Fibroblast of lung (primary cell): ENCODE measurements at places on chromosomes 4 and X.

- no peak for DNase-seq
Observed at GRCh38 chr4:4685810-4686795, 144.3 kb upstream of the STX18 start.

DNA sequence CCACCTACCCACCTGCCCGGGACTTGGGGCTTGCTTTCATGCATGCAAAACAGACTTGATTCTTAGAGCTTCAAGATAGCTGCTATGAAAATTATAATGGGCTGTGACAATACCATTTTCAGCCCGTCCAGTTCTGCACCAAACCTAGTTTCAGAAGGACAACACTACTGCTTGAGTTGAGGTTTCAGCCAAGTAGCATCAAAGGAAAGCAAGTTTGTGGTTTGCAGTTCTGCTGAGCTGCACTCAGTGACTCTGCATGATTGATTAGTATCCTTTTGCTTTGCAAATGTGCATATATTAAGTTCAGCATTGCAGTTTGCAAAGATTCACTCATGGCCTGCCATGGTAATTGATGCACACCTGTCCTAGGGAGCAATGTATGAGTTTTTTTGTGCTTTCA, 442.7 kb downstream of the RPA4 start:
- peak; percentile 63 for DNase-seq

- no peak for DNase-seq
Observed at GRCh38 chr4:137635108-137635507, 102.8 kb upstream of the PCDH18 start.

- DNase-seq = peak; percentile 30
Observed at GRCh38 chr4:39976945-39977488, 694 bp downstream of the PDS5A start.

GRCh38 chrX:38183596-38183995, 37.1 kb downstream of the SRPX start:
- DNase-seq = peak; percentile 58

- DNase-seq = no peak
Observed at GRCh38 chr4:98406819-98407218, 145.6 kb downstream of the RAP1GDS1 start.

GRCh38 chrX:45428831-45429230, 228.2 kb upstream of the DIPK2B start:
- DNase-seq = no peak

DNA sequence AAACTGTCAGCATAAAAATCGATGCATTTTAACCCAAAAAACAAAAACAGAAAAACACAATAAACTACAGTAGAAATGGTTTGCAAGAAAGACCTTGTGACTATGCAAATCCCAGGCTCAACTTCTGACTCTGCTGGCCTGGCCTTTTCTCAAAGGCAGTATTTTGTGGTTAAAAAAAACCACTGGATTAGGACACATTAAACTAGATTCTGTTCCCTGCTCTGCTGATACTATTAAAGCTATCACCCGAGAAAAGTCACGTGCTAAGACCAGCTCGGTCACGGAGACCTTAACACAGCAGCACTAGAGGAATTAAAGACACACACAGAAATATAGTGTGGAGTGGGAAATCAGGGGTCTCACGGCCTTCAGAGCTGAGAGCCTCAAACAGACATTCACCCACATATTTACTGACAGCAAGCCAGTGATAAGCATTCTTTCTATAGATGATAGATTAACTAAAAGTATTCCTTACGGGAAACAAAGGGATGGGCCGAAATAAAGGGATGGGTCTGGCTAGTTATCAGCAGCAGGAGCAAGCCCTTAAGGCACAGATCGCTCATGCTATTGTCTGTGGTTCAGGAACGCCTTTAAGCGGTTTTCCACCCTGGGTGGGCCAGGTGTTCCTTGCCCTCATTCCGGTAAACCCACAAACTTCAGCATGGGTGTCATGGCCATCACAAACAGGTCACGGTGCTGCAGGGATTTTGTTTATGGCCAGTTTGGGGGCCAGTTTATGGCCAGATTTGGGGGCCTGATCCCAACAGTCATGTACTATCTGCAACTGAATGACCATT, 16.1 kb downstream of the CBR4 start:
- DNase-seq = no peak

DNA sequence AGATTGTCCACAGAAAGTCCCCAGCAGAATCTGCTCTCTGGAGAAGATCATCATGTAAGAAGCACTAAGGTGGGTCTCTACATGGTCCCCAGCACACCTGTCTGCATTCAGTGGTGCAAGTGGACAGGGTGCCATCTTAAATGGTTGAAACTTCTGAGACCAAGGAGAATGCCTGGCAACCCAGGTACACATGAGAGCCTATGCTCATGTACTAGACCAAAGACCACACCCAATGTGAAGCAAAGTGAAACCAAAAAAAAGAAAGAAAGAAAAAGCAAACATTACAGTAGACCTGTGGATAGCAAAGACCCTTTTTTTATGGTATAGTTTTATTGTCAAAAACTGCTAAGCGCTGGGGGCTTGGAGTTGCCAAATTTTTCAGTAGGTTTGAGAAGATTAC, 15.0 kb downstream of the CD40LG start:
- no peak for DNase-seq

DNA sequence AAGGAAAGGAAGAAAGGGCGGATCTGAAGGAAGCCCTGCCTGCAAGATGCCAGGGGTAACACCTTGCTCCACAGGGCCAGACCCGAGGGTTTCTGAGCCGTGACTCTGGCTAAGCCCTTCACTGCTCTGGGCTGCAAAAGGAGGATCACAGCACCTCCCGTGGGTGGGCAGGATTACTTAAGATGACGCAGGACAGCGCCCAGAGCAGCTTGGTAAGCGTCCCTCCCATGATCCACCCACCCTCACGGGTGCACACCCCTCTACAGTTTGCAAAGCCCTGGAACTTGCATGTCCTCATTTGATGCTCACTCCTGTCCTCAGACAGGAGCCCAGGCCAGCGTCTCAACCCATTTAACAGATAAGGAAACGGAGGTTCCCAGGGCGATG, 64.9 kb downstream of the CRMP1 start:
- no peak for DNase-seq

DNA sequence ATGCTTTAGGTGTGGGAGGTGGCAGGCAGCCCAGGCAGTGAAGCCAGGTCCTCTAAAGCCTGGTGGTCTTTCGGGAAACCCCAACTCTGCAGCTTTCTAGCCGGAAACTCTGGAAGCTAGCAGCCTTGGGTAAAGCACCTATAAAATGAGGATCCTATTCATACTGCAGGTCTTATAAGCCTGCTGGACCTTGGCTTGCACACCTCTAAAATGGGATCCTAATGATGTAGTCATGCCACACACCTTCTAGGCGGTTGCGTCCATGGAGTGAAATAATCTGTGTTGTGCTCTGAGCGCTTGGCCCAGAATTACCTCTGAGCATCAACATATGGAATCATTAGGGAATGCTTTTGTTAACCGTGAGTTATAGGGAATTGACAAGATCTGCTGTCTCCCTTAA, 36.0 kb upstream of the STS start:
- DNase-seq = no peak

- no peak for DNase-seq
Observed at GRCh38 chrX:69995362-69996112, 54.2 kb downstream of the AWAT2 start.

DNA sequence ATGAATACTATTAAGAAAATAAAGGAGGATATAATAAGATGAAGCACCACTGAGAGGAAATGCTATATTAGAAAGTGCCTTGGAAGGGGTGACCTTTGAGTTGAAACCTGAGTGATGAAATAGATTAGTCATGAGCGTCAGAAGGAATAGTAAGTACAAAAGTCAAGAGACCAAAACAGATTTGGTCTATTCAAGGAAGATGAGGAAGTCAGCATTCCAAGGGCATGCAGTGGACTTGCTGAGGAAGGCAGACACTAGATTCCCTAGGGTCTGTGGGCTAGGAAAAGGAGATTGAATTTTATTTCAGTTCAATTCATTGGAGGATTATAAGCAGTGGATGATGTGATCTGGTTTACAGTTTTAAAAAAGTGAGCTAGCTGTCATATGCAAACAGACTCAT, 73.0 kb upstream of the WDFY3 start:
- peak; percentile 47 for DNase-seq

DNA sequence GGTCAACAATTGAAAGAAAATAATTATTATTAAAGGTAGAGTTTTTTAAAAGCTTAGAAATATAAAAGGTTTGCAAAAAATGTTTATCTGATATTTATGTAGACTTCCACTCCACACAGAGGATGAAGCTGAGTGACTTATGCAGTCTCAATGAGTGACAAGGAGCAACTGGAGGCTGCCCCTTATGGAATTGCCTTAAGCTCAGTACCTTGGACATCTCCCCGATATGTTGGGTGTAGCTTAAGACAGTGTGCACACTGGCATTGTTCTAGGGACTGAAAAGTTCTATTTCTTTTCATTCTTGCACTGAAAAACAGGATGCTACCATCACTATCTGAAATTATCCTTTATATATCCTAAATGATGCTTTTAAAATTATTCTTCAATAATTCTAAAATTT, 292.1 kb downstream of the PRDM5 start:
- peak; percentile 7 for DNase-seq

- peak; percentile 88 for DNase-seq
Observed at GRCh38 chr4:74444891-74445642, at the start of gene AREG. Gene AREG (plus strand): TSS chr4:74445136. CDS start chr4:74445346, 210 bp downstream.

- no peak for DNase-seq
Observed at GRCh38 chr4:6929812-6930464, 20.3 kb downstream of the TBC1D14 start.

GRCh38 chr4:45442466-45442865, 681.4 kb downstream of the GABRG1 start:
- no peak for DNase-seq

DNA sequence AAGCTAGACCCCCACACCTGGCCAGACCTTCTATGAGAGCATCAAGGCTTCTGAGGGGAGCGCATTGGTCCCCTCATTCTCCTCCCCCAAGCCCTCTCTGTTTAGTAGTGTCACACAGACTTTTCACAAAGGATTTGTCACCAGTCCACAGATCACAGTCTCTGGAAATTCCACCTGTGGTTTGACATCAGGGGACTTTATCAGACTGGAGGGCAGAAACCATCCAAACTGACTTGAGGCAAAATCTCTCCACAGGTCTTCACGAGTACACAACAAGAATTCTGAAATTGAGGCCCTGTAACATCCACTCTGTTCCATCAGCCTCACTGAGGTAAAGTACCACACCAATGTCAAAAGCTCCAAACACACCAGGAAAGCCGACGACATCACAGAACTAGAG, 112.5 kb downstream of the SH3KBP1 start:
- DNase-seq = no peak

DNA sequence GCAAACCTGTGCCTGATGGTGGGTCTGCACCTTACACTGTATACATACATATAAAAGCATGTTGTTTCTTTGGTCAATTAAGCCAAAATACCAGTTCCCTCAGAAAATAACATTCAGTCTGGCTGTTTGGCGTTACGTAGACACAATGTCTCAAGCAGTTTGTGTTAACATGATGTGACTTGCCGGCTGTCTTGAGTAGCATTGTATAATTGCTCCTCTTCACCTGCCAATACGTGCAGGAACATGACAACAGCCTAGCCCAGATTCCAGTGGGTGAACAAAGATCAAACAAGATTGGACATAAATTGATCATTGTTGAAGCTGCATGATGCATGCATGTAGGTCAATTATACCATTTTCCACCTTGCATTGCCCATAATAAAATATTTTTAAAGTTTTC, 102.3 kb downstream of the F11 start:
- DNase-seq = no peak

DNA sequence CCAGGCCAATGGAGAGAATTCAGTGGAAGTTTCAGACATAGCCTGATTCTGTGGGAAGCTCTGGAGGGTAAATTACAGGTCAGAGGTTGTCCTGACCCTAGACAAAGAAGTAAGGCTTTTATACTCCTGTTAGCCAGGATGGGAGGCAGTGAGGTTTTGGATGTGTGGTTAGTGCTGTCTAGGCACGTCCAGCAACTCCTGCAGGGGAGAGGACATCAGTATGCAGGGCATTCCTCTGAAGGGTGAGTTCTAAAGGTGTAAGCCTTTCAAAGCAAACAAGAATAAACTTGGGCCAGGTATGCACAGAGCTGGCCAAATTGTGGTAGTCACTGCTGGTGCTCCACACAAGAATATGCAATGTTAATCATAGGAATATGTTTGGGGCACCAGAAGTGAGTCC, 562.5 kb downstream of the CCSER1 start:
- DNase-seq = no peak

DNA sequence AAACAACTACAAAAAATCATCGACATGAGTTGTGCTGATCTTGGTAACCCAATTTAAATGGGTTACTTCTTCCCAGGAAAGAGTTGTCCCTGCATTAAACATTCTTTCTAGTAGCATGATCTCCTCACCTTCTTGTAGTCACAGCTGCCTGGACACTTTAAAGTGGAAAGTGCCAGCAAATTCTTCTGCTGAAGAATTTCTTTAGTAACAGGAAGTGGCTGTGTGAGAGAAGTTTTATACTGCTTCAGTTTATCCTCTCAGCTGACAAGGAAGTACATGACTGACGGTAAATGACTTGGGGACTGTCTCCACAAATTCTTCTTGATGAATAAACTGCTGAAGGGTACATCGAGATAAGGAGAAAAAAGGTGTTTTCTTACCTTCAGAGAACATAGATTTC, 18.2 kb upstream of the TNIP3 start:
- DNase-seq = peak; percentile 34

DNA sequence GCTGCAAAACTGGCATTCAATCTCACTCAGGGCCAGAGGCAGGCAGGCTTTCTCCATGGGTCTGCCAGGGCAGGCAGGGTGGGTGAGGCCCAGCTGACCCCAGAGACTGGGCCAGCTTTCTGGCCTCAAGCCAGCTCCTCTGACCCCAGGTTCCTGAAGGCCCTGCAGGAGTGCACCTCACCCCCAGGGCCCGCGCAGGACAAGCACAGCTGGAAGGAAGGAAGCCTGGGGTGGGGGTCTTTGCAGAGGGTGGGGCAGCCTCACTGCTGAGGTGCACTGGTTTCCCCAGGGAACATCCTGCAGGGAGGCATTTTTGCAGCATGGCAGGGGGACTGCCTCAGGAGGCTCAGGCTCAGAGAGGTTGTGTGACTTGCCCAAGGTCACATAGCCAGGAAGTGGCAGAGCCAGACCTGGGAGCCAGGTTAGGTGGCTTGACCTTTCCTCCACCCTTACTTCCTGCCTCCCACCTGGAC, 31.5 kb upstream of the AFAP1 start:
- DNase-seq = no peak

GRCh38 chr4:183099537-183100297, 660 bp downstream of the WWC2 start:
- DNase-seq = no peak

DNA sequence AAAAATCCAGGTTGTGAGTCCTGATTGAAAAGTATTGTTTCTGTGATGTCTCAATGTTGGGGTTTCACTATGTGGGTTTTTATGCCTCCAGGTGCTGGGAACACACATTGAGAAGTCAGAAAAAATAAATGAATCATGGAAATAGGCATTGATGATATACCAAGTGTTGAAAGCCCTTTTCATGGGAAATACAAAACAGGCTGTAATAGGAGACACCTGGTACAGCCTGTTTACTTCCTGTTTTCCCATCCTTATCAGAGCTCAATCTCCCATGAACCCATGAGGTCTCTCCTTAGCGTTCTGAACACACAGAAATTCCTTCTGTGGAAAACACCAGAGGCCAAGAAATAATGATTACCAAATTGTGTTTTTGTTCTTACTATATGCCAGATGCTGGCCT, 106.3 kb upstream of the BOD1L1 start:
- DNase-seq = no peak
